B cell (primary cell): ENCODE measurements at places on chromosomes 6 and 20. TPM values are rescaled to one million over a fixed set of nuclear protein-coding genes. Genes with fewer than 3 reads are reported as not detected.

Gene SRSF12
- total RNA-seq, result not detected in 2 replicates

Gene FAM209B
- total RNA-seq, result 1.9 and 2.2 TPM in 2 replicates

Gene SGK2
- total RNA-seq, result 1.7 and 2.4 TPM in 2 replicates

Gene BPIFA1
- total RNA-seq, result not detected in 2 replicates

Gene ANGPT4
- total RNA-seq, result not detected in 2 replicates

Gene LGSN
- total RNA-seq, result not detected in 2 replicates

Gene FOXF2
- total RNA-seq, result not detected in 2 replicates

Gene PCMTD2
- 120 and 131 TPM in 2 replicates for total RNA-seq

Gene DUSP15
- total RNA-seq, result 1.8 and 3.3 TPM in 2 replicates

Gene SYTL3
- 4.4 and 5.4 TPM in 2 replicates for total RNA-seq

Gene TAF8
- 62.1 and 67.0 TPM in 2 replicates for total RNA-seq

Gene MEP1A
- total RNA-seq, result not detected in 2 replicates

Gene GPX5
- total RNA-seq, result not detected in 2 replicates

Gene TCP11
- not detected in 2 replicates for total RNA-seq

Gene FAM162B
- total RNA-seq, result not detected in 2 replicates
